ENCODE measurements at places on chromosomes 12 and 14.
A peak's percentile ranks its signal among the peaks of the same experiment; 100 is the strongest.

GRCh38 chr14:68028075-68028474 is 208.5 kb downstream of the RAD51B start:
- DNase-seq: no peak

GRCh38 chr14:60514378-60514740 is 5.4 kb downstream of the SIX6 start:
- DNase-seq: no peak

DNA sequence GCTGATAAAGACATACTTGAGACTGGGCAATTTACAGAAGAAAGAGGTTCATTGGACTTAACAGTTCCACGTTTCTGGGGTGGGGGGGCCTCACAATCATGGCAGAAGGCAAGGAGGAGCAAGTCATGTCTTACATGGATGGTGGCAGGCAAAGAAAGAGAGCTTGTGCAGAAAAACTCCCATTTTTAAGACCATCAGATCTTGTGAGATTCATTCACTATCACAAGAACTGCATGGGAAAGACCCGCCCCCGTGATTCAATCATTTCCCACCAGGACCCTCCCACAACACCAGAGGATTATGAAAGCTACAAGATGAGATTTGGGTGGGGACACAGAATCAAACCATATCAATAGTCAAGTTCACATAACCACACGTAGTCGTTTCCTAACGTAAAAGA is 85.5 kb downstream of the USP15 start:
- no peak for DNase-seq

DNA sequence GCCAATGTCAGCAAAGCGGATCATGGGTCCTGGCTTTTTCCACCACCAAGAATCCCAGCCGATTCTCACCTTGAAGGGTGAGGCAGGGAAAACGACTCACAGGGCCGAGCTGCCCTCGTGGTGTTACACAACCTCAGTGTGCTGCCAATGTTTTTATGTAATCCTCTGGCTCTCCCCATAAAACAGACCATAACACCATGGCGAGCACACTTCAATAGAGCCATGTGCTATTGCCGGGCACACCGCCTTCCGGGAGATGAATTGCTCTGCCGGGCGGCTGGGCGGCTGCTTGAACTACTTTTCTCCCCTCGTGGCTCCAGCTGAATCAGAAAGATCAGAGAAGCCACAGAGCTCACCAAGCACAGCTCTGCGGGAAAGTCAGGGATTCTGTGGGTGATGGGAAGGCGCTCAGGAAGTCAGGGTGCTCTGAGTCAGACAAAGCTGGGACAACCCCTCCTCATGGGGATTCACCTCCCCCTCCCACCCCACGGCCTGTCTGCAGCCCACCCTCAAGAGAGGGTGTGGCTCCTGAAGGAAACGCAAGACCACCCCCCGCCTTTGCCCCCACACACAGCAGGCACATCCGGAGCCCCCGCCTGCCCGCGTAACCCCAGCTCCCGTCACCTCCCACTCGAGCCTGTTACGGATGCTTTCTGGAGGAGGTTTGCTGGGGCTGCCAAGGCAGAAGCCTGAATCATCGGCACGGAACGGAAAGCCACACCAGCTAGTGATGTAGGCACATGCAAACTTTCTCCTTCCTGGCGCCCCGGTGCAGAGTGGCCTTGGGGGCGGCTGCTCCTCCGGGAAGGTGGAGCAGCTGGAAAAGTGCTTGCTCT is 1.8 kb downstream of the GALNT9 start:
- peak; percentile 86 for DNase-seq

GRCh38 chr12:127726671-127727315 is 540.2 kb upstream of the TMEM132C start:
- no peak for DNase-seq

- DNase-seq: peak; percentile 13
These were observed 150.1 kb downstream of the SLC38A4 start for GRCh38 chr12:46675736-46676135.

- no peak for DNase-seq
These were observed 35.1 kb downstream of the NCOR2 start for GRCh38 chr12:124532331-124532750.

- DNase-seq: peak; percentile 72
These were observed 524.4 kb downstream of the MED13L start for GRCh38 chr12:115752913-115753726.

- no peak for DNase-seq
These were observed 45.0 kb upstream of the VASH1 start for GRCh38 chr14:76716285-76716684.

DNA sequence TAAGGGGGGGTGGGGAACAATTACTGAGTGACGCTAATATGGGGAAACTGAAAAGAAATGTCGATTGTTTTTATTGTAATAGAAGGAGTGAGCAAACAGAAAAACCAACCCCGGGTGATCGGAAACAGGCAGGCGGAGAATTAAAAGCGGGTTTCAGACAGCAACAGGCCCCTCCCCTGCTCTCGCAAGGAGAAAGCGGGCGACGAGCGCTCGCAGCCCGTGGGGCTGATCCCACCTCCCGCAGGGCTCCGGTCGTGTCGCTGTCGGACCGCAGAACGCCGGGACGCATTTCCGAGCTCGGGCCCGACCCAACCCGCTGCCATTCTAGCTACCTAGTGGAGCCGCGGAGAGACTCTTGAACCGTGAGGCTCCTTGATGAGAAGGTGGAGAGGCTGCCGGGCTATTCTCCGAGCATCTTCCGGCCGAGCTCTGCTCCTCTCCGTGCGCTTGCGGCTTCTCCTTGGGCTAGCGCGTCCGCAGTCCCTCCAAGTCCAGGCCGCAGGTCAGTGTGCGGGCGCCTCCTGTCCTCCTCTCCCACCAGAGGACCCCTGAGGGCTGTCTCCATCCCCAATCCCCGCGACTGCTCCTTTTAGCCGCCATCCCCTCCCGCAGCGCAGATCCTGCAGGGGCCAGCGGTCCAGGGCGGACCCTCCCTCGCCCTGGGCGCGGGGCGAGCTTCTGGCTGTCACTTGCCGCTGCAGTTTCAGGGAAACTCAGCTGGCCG is 4.1 kb upstream of the PAX9 start:
- no peak for DNase-seq

GRCh38 chr14:57732463-57733285 is 133.2 kb downstream of the SLC35F4 start:
- no peak for DNase-seq

DNA sequence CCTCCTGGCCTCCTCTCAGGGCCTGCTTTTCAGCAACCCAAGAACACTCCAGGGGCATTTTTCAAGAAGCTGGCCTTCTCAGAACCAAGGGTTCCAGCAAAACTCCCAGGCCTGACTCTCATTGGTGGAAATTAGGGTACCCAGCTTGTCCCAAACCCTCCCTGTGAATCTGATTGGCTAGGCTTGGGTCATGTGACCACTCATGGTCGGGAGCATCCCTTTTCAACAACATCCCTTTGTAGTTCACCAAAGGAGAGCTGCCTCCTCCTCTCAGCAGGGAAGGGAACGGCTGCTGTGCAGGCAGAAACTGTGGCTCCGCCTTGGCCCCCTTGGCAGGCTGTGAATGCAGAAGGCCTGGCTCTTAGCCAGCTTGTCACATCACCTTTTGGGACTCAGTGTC is 94.5 kb downstream of the AACS start:
- DNase-seq: no peak

DNA sequence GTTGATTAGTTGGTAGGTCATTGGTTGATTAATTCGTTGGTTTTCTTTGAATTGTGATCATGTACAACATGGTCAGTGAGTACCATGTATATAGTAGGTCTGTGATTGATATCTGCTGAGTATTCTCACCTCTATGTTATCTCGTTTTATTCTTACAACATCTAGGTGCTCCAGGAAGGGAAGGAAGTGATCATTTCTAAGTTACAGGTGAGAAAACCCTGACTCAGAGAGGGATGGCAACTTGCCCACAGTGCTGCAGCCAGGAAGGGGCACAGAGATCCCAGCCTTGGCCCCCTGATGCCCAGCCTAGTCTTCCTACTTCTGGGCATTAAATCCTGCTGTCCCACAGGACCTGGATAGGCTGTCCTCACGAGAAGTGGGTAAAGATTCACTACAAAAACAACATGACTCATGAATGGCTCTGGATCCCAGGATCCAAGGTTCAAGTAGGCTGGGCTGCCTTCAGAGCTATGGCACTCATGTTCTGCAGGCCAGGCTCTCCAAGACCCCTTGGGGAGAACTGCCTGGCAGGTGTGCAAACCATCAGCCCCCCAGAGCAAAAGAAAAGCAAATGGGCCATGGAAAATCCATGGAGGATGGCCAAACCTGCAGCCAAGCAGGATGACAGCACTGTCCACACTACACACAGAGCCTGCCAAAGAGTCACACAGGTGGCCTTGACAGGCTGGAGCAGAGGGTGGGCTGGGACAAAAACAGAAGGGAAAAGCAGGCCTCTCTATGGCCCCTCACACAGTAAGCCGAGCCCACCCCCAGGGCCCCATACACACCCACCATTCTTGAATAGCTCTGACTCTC is 146.2 kb downstream of the BCL11B start:
- DNase-seq: no peak

GRCh38 chr14:88614218-88614907 is 51.5 kb downstream of the ZC3H14 start:
- DNase-seq: peak; percentile 24

DNA sequence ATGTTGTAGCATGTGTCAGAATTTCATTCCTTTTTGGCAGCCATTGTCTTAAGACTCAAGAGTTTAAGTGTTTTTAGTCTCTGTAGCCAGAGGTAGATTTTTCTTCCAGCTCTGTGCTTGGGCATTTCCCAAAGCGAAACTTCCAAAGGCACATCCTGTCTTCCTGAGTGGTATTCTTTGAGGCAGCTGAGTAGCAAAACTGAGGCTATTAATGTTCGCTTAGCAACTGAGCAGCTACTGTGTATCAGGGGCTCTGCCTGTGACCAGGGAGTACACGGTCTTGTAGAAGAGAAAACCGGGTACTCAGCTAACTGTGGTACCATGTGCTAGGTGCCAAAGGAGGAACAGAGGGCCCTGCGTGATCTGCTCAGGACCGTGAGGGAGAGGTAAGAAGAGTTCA is 52.0 kb downstream of the ETV6 start:
- DNase-seq: no peak

GRCh38 chr14:99819514-99819913 is 26.3 kb downstream of the EML1 start:
- no peak for DNase-seq

GRCh38 chr12:33724867-33725266 is 285.2 kb upstream of the SYT10 start:
- no peak for DNase-seq

GRCh38 chr14:100564512-100564911 is 22.7 kb downstream of the BEGAIN start:
- no peak for DNase-seq

- peak; percentile 49 for DNase-seq
These were observed 4.3 kb downstream of the DEGS2 start for GRCh38 chr14:100155049-100155621.

GRCh38 chr14:56268673-56269072 is 150.5 kb downstream of the PELI2 start:
- no peak for DNase-seq

GRCh38 chr12:90281154-90281868 is 572.7 kb upstream of the ATP2B1 start:
- no peak for DNase-seq

DNA sequence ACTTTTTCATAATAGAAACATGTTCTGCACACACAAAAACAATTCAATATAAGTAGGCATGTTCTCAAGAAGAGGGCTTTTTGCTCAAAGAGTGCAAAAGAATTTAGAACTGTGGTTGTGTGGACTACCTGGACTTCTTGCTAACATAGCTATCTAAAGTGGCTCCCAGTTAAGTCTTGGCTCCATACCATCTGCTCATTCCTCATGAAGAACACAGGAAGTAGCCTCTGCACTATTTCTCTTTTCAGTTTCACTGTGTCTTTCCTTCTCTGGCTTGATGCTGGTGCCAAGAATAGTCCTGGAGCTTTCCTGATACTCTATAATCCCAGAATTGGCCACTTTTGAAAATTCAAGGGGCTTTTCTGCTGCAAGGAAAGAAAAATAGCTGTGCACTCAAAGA is 127.4 kb downstream of the CCER1 start:
- DNase-seq: no peak

DNA sequence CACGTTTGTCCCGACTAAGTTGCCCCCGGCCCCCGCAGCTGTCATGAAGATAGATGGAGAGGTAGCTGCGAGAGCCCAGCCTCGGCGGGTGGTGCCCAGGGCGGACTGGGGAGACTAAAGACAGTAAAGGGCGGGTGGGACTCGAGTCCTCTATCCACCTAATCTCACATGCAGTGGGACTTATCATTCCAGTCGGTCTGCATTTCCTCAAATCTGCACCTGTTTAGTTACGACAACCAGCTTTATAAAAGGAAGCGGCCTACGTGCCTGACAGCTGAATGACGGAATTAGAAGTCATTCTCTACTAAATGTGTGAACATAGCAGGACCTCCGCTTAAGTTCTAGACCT is 109.8 kb upstream of the EGLN3 start:
- DNase-seq: no peak

DNA sequence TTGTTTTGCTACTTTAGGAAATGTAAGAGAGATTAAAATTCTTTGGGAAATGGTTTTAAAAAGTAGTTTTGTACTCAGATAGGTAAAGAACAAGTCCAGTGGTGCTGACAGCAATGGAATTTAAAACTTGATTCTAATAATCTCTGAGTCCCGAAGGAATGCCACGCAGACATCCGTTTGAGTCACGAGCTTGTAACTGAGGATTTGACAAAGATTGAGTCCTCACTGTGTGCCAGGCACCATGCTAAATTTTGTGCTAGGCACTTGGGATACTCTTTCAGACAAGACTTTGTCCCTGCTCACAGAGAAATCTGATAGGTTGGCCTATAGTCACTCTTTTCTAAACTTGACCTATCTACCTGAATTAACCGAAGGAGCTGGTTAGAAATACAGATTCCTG is 12.7 kb downstream of the FLRT2 start:
- no peak for DNase-seq

GRCh38 chr12:128810182-128811127 is 13.3 kb downstream of the SLC15A4 start:
- no peak for DNase-seq

- no peak for DNase-seq
These were observed 148.8 kb upstream of the E2F7 start for GRCh38 chr12:77214136-77214535.

DNA sequence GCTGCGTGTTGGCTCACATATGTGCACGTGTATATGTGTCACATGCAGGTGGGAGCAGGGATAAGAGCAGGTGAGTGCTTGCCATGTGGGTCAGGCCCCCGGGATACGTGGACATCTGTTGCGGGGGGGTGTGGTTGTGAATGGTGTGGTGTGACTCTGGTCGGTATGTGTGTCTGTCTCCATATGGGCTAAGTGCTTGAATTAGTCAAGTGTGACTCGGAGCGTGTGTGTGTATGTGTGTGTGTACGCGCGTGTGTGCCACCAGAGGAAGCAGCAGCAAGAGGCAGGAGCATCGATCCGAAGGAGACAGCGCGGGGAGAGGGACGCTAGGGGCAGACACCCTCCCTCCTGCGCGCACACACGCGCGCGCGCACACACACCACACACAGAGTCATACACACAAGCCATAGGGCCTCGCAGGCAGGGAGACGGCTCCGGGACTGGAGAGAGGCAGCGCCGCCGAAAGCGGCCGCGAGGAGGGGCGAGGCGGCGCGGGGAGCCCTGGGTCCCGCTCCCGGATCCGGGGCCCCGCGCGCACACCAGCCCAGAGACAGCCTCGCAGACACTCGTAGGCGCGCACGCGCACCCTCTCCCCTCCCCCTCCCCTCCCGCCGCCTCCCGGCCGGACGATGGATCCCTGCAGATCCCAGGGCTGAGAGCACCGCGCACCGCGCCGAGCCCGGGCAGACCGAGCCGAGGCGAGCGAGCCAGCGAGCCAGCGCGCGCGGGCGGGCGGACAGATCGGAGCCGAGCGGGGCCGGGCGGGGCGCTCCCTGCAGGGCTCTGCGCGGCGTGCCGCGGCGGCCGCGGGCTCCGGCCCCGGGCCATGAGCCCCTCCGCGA is at the start of gene ASIC1:
ASIC1 (plus strand) TSS at position 597 of the 842 bp plus-strand sequence. CDS start 1,171 bp downstream, outside the sequence.
- peak; percentile 88 for DNase-seq
